ENCODE measurements at places on chromosomes 12 and 14.
A peak's percentile ranks its signal among the peaks of the same experiment; 100 is the strongest.

DNA sequence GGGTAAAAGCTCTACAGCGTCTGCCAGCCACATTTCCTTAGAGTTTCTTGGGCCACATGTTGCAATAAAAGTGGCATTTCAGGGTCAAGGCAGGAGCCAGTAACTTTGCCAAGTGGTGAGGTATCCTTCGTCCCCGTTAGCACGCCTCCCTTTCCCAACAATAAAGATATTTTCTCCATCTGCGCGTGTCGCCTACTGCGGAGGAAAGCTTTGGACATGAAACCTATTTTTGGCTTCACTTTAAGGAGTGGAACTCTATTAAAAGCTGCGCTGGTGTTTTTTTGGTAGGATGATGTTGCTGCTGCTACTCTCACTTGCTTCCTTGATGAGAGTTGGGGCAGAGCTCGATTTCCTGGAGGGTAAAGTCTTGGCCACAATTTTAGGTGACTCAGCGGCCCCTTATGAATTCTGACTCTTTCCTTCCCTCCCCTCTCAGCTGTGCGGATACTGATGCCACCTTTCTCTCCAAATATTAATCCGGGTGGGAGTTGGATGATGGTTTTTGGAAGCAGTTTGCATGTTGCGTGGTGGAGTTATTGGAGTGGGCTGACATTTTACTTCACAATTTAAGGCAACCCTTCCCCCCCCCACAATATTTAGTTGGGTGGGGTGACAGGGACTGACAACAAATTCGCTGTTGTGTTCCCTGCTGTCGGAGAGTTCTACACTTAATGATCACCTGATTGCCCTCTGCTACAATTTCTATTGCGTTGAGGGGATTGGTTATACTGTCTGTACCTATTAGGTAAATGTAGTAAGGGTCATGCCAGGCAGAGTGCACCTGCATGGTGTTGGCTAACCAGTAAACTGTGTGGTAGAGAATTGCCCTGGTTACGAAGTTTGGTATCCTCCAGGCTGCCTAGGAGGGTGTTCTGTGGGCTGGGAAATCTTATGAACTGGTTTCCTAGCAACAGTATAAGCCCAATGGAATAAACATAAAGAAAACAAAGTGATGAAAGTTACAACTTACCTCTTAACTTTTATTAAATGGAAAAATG, 1.1 kb downstream of the CCDC91 start:
- peak; percentile 5 for DNase-seq

GRCh38 chr12:34396006-34396860, 373.9 kb downstream of the ALG10 start:
- no peak for DNase-seq

DNA sequence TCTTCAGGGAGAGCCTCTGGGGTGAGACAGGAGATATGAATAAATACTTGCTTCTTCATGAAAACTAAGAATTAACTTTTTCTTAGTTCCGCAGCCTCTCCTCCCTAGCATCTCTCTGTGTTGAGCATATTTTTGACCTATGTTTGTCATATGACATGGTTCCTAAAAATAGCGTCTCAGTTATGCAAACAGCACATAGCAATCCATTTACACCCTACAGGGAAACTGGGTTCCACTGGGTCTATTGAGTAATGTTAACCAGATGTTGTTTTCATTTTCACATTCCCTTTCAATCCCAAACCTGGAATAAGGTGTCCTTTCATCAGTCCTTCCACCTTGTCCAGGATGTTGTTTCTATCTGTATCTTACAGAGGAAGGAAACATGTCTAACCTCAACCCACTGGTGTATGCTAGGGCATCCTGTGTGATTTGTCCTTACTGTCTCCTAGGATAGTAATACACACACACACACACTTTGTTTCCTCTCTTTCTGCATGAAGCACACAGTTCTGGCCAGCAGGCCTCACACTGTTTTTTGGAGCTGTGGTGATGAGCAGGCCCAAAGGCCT, 1543.5 kb downstream of the AACS start:
- DNase-seq = no peak

- DNase-seq = no peak
These were observed 770.0 kb downstream of the FLRT2 start for GRCh38 chr14:86299994-86300393.

- DNase-seq = peak; percentile 84
These were observed 8.8 kb downstream of the ALDH2 start for GRCh38 chr12:111775205-111776193.

DNA sequence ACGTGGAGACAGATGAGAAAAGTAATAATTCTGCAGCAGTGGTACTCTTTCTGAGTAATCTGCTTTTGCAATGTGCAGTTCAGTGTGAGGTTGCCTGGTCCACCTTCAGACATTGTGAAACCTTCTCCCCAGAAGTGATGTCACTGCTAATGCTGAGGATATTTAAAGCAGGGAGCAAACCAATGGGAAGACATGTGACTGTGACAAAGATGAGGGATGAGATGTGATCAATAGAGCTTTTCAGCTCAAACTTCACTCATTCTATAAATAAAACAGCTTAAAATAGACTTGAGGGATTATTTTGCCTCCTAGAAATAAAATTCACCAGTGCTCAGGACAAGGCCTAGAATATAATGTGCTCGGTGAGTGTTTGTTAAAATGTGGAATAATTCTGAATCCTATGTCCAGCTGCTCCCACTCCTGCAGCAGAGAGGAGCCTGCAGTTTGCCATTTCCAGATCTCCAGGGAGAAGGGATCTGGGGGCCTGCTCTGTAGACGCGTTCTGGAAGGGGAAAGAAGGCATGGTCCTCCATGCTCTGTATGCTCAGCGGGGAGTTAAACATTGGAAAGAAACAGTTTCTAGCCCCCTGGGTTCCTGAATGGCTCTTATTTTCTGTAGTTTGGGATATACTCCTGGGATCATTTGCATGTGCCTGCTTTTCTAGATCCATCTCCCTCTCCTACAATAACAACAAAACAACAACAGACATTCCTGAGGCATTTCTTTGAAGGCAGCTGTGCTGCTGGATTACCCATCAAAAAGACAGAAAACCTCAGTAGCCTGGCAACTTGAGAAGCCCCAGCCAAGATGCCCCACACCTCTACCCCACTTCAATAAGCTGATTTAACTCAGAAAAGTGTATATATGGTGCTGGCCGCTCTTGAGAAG, 8.9 kb downstream of the SLC7A8 start:
- DNase-seq = no peak

DNA sequence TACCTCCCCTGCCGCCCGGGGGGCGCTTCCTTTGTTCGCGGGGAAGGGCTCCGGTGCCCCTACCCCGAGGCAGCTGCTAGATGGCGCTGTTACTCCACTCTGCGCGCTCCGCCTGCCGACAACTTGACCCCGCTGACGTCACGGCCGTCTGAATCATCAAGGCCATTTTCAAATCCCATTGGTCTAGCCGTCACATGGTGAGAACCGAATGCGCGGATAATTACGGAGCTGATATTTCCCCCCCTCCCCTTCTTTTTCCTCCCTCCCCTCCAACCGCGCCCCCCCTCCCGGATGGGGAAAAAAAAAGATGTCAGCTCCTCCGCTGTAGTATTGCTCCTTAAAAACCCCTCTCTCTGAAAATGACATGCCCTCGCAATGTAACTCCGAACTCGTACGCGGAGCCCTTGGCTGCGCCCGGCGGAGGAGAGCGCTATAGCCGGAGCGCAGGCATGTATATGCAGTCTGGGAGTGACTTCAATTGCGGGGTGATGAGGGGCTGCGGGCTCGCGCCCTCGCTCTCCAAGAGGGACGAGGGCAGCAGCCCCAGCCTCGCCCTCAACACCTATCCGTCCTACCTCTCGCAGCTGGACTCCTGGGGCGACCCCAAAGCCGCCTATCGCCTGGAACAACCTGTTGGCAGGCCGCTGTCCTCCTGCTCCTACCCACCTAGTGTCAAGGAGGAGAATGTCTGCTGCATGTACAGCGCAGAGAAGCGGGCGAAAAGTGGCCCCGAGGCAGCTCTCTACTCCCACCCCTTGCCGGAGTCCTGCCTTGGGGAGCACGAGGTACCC, at the start of gene HOXC10:
HOXC10 (plus strand) TSS at position 246 of the 791 bp plus-strand sequence; CDS start at position 360, 114 bp downstream.
- peak; percentile 87 for DNase-seq

DNA sequence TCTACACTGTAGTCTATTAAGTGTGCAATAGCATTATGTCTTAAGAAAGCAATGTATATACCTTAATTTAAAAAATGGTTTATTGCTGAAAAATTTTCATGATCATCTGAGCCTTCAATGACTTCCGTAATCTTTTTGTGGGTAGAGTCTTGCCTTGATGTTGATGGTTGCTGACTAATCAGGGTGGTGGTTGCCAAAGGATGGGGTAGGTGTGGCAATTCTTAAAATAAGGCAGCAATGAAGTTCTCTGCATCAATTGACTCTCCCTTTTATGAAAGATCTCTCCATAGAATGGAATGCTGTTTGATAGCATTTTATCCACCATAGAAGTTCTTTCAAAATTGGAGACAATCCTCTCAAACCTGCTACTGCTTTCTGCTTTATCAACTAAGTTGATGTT, 41.1 kb downstream of the BBS10 start:
- no peak for DNase-seq

- no peak for DNase-seq
These were observed 418.2 kb downstream of the BCAT1 start for GRCh38 chr12:24530689-24531088.

GRCh38 chr12:12922191-12922616, 29.8 kb downstream of the GPRC5D start:
- no peak for DNase-seq

DNA sequence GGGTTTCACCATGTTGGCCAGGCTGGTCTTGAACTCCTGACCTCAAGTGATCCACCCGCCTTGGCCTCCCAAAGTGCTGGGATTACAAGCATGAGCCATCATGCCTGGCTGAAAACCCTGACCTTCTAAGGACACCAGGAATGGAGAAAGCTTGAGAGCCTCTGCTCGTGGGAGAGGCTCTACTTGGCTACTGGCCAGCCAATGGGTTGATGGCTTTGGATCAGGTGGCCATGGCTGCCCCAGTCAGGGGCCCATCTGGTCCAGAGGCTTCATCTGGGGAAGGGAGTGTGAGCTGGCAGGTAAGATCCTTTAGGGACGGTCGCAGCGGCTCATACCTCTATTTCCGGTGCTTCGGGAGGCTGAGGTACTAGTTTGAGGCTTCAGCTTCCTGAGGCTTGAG, 42.5 kb upstream of the PPP1CC start:
- DNase-seq = no peak

DNA sequence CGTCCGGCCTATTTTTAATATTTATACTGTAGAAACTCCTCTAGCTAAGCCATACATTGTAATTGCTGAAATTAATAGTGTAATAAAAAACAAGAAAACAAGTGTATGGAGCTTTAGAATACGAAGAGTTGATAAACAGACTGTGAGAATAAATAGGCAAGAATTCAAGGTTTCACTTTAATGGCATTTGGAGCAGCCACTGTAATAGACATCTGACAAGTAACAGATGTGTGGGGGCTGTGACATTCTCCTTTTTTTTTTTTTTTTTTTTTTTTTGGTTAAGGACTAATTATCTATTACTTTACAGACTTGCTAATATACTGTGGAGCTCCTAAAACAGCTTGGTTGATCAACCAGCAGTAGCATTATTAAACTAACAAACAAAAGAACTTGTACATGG, 42.1 kb upstream of the CFAP54 start:
- no peak for DNase-seq

- DNase-seq = no peak
These were observed 24.0 kb downstream of the ADGRD1 start for GRCh38 chr12:130977743-130978095.

- DNase-seq = no peak
These were observed 21.6 kb downstream of the CORO1C start for GRCh38 chr12:108709697-108710096.

DNA sequence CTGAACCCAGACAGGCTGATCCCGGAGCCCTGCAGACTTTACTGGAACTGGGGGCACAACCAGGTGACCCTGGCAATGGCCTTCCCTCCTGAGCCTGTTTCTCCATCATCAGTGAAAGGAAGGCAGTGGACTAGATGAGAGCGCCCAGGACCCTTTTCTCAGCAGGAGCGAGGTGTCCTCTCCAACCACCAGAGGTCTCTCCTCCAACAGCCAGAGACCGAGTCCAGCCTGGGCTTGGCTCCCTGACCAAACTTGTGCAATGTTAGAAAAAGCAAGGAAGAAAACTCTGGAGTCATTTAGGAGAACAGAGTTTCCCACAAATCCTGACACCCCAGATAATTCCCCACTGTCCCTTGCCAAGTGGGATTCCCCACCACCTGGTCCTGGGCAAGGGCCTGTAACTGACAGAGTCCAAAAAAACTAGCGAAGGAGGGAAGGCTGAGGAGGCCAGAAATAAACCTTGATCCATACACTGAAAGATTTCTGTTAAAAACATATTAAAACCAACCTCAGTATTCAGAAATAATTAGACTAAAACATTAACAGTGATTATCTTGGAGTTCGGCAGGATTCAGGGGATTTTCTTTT, 9.0 kb downstream of the RPS6KL1 start:
- no peak for DNase-seq

GRCh38 chr14:50501642-50502041, 30.7 kb downstream of the MAP4K5 start:
- DNase-seq = no peak

GRCh38 chr14:99357916-99358390, 86.0 kb upstream of the BCL11B start:
- no peak for DNase-seq

DNA sequence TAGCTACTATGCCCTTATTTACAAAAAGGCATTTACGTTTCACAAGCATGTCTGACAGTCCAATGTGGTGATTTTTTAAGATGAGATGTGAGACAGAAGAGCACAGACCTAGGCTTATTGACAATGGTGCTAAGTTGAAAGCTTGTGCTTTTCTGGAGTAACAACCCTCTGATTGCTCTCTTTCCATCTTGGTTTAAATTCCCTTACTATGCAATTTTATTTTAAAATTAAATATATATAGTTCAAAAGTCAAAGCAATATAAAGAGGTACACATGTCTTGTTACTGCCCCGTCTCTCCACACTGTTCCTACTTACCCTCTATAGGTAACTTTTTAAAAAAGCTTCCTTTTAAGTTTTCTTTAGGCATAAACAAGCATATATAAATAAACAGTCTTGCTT, 39.4 kb upstream of the BBS10 start:
- no peak for DNase-seq

- no peak for DNase-seq
These were observed 926.7 kb downstream of the DIO2 start for GRCh38 chr14:79284621-79285020.

- DNase-seq = no peak
These were observed 4.8 kb downstream of the SLC41A2 start for GRCh38 chr12:104953323-104953722.

GRCh38 chr12:40248585-40249297, 23.9 kb downstream of the LRRK2 start:
- DNase-seq = no peak

- no peak for DNase-seq
These were observed 8.8 kb downstream of the VRK1 start for GRCh38 chr14:96805956-96806355.
